GM19239 (cell line): ENCODE measurements at places on chromosomes 2 and 18.

GRCh38 chr2:224442071-224442967 is 40.4 kb upstream of the FAM124B start:
- DNase-seq, result peak; percentile 24

DNA sequence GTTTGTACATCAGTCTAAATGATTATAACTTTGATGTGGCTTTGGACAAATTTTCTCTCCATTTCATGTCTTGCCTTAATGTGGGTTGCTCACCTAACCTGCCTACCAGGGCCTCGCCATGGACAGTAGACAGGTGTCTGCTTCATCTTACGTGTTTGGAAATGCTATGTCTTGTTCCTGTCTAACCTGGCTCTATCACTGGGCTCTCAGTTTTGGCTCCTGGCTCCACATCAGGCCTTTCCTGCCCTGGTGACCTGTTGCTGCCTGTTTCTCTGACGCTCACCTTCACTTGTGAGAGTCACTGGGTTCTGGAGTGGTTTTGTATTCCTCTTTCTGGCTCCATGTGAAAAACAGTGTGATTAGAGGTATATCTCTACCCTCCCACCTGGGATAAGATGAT is 65.9 kb downstream of the PHLPP1 start:
- DNase-seq, result no peak

DNA sequence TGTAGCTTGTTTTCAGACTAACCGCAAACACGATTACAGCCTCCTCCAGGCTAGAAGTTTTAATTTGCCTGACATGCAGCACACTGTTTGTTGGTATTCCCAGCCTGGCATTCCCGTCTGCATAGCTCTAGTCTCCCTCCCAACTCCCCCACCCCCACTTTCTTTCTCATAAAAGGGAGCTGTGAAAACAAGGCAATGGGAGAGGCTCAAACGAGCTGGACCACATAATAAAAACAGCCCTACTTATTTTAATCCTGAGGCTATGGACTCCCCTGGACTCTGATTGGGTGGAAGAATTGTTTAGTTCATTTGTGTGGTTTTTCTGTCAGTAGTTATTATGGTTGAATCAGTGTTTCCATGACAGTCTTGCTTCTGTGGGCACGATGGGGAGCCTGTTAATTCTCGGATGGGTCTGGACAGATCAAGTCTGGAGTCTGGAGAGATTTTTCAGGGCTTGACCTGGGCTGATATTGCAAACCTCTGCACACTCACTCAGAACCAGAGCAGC is 1.2 kb downstream of the STON1 start:
- no peak for DNase-seq

GRCh38 chr2:44941551-44942234 is at the start of gene SIX3:
Gene SIX3, plus strand, starts transcription at chr2:44941702. Its CDS starts 403 bp downstream, at chr2:44942105.
- DNase-seq, result peak; percentile 81

DNA sequence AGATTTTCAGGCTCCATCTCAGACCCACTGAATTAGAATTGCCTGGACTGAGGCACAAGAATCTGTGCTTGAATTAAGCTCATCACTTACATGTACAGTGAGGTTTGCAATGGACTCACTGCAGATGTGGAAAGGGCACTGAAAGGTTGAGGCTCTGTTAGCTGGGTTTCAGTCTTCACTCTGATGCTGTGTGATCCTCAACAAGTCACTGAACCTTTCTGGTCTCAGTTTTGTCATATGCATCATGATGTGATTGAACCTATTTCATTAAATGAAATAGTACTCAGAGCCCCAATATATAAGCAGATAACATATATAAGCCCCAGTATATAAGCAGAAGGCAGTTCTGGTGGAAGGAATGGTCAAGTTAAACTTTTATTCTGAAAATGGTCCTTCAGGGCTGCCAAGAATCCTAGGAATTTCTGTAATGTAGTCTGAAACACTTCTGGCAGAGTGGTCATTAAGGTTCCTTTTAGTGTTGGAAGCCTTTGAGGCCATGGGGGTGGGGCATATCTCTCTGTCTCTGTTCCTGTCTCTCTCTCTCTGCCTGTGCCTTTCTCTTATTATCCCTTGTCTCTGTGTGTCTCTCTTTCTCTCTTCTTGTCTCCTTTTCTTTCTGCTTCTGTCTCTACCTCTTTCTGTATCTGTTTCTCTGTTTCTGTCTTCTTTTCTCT is 110.4 kb downstream of the ADCYAP1 start:
- DNase-seq, result no peak

DNA sequence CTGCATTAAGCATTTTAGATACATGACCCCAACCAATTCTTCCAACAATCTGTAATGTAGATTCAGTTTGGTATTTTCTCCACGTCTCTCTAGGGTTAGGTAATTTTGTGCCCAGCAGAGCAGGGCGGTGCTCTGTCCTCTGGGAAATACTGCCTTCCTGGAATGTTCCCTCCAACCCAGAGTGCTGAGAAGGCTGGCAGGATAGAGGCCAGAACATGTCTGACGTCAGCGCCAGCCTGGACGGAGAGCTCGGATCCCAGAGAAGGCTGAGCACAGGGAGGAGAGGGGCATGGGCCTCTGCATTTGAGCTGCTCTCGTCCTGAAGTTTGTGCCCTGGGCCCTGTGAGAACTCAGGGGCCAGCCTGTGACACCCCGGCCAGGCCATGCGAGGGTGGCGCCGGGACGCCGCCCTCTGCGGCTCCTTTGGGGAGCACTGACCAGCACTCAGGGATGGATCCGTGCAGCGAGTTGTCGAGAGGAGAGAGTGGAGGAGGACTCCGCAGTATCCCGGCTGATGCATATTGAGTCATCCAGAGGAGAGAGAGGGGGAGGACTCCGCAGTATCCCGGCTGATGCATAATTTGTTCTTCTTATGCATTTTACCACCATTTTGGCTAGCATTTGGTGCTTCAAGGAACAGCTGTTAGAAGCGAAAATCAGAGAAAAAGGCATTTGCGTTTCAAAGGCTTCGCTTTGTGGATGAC is 80.0 kb upstream of the PXDN start:
- no peak for DNase-seq

GRCh38 chr18:10787293-10787901 is 261.6 kb downstream of the NAPG start:
- peak; percentile 52 for DNase-seq

- no peak for DNase-seq
Observed at GRCh38 chr2:151520976-151521375, 111.3 kb downstream of the RIF1 start.

DNA sequence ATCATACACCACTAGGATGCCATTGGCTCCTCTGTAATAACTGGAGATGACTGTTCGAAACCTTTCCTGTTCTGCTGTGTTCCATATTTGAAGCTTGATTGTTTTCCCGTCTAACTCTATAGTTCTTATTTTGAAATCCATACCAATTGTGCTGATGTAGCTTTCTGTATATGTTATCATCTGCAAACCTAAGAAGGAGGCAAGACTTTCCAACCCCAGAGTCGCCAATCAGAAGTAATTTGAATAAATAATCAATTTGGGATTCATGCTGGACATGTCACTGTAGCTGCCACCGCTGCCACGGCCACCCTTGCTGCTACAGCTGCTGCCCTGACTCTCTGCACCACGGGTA is 20.7 kb downstream of the STAT1 start:
- no peak for DNase-seq

DNA sequence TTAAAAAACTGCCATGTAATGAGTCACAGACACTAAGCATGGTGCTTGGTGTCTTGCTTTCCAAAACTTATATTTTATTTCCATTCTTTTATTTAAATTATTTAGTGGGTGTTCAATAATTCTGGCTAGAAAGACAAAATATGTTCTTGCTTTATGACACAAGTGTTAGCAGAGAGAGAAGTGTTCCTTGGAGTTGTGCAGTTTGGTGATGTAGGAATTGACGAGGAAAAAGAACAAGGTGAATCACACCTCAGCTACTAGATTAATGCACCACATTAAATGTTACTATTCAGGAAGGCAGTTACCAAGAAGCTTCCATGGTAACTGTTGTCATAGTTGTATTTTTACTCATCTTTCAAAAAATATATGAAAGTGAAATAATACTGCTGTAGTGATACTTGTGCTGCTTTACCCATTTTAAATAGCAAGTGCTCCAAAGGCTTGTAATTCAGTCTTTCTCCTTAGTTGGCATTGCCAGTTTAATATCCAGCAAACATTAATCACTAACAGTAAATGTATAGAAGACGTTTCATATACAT is 28.3 kb downstream of the ADAM23 start:
- no peak for DNase-seq

GRCh38 chr2:10283106-10284062 is 19.3 kb upstream of the HPCAL1 start:
- DNase-seq, result no peak

GRCh38 chr18:26547646-26548414 is 523 bp downstream of the KCTD1 start:
- DNase-seq, result peak; percentile 78

GRCh38 chr2:180412219-180412618 is 405.1 kb upstream of the CWC22 start:
- no peak for DNase-seq
